Jurkat, Clone E6-1 (cell line): ENCODE measurements at places on chromosomes 5 and 9.

DNA sequence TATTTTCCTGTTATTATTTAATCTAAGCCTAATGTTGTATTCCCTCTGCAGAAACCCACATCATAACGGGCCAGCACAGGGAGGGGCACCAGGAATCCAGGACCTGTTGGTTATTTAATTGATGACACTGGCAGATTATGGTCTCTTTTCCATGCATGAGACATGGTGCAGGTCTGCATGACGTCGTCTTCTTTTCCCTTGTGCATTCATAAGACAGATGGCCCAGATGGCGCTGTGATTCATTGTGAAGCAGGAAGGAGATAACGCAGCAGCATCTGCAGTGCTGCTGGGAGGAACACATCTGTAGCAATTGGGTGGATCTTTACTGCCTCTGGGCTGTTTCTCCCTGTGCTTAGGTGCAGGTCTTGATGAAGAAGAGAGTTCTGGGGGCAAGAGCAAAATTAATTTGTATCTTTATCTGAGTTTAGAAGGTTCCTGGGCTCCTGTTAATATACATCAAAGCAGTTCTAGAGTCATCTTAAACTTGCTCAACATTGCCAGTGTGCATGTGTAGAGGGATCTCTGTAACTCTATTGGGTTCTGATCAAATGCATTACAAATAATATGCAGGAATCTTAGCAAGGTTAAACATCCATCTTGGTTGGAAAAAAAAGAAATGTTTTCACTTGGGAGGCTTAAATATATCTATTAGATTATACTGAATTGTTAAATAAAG is 176.1 kb downstream of the PCSK1 start:
- DNase-seq = peak; percentile 8

GRCh38 chr5:172071309-172071875 is 65.0 kb upstream of the FBXW11 start:
- no peak for DNase-seq

GRCh38 chr9:81542118-81542889 is 147.0 kb downstream of the TLE1 start:
- no peak for DNase-seq

- DNase-seq = no peak
These were observed 237.6 kb upstream of the CCNH start for GRCh38 chr5:87650284-87650683.

DNA sequence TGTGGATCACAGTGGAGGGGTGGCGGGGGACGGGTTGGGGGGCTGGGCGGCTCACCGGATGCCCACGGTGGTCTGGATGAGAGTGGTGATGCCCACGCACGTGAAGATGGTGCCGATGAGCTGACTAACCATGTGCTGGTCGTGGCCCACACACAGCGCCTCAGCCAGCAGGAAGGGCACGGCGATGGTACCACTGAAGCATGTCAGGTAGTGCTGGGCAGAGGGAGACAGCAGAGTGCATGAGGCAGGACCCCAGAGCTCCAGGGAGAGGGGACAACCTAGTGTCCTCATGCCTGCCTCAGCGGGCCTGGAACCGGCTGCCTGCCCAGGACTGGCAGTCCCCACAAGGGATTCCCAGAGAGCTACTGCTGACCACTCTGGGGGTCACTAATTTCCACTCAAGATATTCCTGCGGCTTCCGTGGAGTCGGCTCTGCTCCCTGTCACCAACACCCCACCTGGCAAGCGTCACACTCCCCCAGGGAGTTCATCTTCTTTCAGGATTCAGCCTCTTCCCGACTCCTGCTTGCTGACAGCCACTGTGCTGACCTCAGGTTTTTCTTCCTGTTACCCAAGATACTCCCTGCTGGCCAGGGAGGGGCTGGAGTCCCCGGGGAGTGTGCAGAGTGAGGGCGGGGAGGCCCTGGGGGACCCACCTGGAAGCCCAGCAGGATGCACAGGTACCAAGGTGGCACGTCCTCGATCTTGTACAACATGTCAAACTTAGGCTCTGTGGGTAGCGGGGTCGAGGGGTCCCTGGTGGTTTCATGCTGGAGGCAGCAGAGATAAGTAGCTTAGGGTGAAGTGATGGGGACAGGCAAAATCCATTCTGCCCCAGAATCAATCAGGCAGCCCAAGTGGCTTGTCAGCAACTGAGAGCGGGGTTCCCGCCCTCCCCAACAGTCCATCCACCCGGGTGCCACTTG is 998 bp downstream of the SLC23A1 start:
- DNase-seq = no peak

- DNase-seq = no peak
These were observed 12.6 kb upstream of the DHFR start for GRCh38 chr5:80667384-80667783.

DNA sequence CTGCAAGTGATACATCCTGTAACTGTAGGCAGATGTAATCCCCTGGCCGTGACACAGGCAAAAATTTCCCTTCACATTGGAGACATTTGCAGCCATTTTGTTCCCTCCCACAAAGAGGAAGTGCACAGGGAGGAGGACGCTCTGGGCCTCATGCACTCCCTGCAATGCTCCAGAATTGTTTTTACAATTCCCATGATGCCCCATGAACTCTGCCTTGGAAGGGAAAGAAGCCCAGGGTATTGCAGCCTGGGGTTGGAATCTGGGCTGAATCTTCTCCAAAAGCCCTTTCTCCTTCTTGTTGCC is 491.7 kb downstream of the CCDC171 start:
- DNase-seq = no peak
